ENCODE measurements at places on chromosomes 3 and 15. TPM values are rescaled to one million over a fixed set of nuclear protein-coding genes. Genes with fewer than 3 reads are reported as not detected.

- no peak for DNase-seq
Measured at GRCh38 chr3:40129981-40130380, 179.5 kb upstream of the EIF1B start.

GRCh38 chr3:143067201-143067600 is 52.4 kb upstream of the CHST2 start:
- DNase-seq = no peak

- peak; percentile 59 for DNase-seq
Measured at GRCh38 chr3:136819731-136820679, 1.1 kb downstream of the SLC35G2 start.

DNA sequence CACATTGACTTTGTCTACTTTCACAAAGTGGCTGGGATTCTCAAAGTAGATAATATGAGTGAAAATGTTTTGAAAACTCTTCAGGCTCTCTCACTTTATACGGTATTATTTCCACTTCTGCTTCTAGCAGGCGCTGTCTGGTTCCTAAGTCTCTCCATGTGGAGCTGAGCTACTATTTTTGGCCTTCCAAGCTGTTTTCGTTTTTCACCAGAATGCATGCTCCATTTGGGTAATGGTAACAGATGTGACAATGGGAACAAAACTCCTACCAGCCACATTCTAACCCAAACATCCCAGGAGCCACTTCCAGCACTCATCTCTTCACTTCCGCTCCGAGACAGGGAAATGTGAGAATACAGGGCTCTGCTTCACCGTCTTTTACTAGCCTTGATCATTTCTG is 586.7 kb downstream of the NTRK3 start:
- no peak for DNase-seq

DNA sequence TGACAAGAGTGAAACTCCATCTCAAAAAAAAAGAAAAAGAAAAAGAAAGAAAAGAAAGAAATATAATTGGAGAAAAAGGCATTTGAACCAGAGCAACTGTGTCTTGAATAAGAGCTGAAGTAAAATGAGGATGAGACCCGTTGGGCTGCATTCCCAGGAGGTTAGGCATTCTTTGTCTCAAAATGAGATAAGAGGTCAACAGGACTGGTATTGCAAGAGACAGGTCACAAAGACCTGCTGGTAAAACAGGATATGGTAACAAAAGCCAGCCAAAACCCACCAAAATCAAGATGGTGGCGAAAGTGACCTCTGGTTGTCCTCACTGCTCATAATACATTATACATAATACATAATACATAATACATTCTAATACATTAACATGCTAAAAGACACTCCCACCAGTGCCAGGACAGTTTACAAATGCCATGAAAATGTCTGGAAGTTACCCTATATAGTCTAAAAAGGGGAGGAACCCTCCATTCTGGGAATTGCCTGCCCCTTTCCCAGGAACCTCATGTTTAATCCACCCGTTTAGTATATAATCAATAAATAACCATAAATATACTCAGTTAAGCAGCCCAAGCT is 8.6 kb upstream of the TIPIN start:
- no peak for DNase-seq

DNA sequence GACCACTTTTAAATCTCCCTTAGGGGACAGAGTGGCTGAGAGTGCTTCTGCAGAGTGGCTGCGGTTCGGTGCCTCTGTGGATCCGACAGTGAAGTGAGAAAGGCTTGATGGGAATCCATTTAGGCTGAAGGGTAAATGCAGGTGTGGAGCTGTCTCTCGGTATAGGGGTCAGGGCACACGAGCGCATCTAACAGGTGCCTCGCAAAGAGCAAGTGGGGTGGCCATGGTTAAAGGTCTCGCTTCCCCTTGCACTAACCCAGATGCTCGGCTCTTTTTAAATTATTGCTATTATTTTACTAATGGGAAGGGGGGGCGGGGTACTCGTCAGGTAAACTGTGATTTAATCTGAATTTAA is 598 bp upstream of the GJD2 start:
- DNase-seq = no peak

GRCh38 chr15:70376031-70376928 is 278.6 kb upstream of the TLE3 start:
- no peak for DNase-seq

ALDH1A2 gene
- total RNA-seq = 57.0 TPM

All from dermis microvascular lymphatic vessel endothelial cell (primary cell).